ENCODE measurements at places on chromosomes 11 and 22.

GRCh38 chr11:64232182-64232966 lies 2.0 kb upstream of the VEGFB start:
- DNase-seq = no peak

GRCh38 chr11:119666061-119666460 lies 62.9 kb downstream of the NECTIN1 start:
- no peak for DNase-seq

DNA sequence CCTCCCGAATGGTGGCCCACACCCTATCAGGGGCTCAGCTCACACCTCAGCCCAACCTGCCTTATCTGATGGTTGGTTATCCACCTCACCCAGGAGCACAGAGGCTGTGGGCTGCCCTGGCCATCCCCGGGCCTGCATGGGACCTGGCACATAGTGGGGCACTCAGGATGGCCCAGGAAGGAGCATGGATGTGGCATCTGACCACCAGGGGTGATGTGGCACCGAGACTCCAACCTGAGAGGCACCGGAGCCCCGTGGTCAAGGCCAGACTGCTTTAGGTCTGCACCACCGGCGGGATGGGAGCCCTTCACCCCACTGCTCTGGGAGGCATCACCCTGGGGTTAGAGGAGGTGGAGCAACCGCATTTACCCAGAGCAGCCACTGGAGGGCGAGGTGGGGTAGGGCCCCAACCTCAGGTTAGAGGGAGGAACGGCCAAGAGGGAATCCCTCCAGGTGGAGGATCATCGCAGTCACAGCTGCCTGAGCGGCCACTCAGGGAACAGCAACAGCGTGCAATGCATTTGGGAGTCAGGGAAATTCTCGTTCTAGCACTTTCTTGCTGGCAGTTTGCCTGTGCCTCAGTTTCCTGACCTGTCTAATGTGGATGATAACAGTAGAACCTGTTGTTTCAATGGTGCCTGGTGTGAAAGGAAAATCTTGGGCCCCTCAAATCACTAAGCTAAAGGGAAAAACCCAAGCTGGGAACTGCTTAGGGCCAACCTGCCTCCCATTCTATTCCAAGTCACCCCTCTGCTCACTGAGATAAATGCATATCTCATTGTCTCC lies 52.9 kb upstream of the CARS1 start:
- peak; percentile 61 for DNase-seq

GRCh38 chr11:62984451-62984991 lies at the start of gene SLC22A6:
Gene SLC22A6, minus strand, starts transcription at chr11:62984967. Its CDS starts 277 bp downstream, at chr11:62984690.
- DNase-seq = no peak

- DNase-seq = no peak
These were observed 28.9 kb upstream of the ZBED5 start for GRCh38 chr11:10886652-10887250.

DNA sequence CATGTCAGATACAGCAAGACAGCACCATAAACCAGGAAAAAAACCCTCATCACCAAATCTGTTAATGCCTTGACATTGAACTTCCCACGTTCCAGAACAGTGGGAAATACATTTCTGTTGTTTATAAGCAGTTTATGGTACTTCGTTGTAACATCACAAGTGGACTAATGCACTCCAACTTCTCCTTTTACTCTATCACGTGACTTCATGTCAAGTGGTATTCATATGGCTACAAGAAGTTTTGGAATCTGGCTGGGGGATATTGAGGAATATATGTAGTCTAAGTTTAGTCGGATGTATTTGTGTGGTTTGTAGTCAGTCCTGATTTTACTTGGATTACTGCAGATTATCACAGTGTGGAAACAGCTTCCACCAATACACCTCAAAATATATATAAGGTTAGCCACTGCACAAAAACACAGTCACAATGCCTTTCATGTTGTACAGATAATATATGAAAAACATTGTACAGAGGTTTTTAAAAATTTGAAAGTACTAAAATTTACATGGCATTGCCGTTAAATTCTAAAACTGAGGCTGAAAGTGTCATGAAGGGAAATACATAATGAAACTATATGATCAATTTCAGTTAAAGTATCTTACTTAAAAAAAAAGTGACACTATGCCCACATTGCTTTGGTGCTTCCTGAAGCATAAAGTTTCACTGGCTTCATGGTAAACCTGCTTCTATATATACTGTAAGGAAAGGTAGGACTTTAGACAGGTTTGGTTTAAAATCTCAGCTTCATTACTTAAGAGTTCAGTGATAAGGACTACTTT lies 134.1 kb downstream of the CASP12 start:
- no peak for DNase-seq

GRCh38 chr11:116513894-116514293 lies 258.9 kb downstream of the BUD13 start:
- peak; percentile 30 for DNase-seq

GRCh38 chr22:33447733-33448132 lies 389.6 kb upstream of the SYN3 start:
- DNase-seq = no peak

DNA sequence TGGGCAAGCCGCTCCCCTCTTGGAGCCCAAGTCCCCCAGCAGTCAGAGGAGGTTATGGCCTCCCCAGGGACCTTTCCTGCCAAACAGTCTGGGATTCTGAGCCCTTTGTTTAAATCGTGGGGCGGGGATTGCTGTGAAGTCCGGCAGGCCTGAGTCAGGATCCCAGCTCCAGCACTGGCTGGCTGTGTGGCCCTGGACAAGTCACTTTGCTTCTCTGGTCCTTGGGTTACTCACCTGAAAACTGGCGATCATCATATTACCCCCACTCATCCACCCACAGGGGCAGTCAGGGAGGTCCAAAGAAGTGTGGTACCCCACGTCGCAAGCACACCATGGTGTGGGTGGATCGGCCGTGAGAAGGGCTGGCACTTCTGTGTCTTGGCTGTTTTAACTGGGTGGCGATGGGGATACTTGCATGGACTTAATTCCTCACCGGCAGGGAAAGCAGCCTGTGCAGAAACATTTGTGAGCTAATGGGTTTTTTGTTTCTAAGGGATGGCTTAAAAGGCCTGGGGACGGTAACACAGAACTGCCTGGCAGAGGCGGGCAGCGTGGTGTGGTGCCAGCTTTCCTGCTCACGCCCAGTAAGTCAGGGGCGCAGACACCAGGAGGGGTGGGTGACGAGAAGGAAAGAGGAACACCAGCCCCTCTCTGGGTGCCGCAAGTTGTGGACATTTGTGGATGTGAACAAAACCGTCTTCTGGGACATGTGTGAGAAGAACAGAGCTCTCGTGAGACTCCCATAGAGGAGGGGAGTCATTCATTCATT lies 31.6 kb upstream of the PRR5 start:
- no peak for DNase-seq

DNA sequence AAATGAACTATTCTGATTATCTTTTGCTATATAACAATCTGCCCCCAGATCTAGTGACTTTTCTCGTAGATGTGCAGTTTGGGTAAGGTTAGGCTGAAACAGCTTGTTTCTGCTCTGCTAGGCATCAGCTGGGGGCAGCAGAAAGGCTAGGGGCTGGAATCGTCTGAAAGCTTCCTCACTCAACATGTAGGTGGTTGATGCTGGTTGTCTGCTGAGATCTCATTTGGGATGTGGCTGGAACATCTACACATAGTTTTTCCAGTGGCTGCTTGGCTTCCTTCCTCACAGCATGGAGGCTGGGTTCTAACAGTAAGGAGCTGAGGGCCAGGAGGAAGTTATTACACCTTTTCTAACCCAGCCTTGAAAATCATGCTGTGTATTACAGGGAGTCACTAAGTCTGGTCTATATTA lies 30.2 kb downstream of the USP47 start:
- DNase-seq = no peak

- no peak for DNase-seq
These were observed 22.3 kb upstream of the GRK3 start for GRCh38 chr22:25542191-25542590.

DNA sequence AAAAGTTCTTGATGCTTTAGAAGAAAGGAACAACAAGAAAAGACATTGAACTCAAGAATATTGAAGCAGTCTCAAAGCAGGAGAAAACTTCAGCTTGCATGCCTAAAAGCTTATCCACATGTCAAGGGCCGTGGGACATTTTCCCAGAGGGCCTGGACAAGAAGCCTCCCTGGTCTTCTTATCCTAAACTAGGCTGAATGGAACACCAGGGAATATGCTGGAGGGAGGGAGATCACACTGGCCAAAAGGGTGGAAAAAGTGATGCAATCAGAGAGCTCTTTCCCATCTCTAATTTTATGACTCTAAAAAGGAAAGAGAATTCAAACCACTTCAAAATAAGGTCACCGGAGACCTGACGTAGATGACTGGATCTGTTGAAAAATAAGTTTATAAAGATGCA lies 107.2 kb downstream of the MPPED2 start:
- DNase-seq = no peak

DNA sequence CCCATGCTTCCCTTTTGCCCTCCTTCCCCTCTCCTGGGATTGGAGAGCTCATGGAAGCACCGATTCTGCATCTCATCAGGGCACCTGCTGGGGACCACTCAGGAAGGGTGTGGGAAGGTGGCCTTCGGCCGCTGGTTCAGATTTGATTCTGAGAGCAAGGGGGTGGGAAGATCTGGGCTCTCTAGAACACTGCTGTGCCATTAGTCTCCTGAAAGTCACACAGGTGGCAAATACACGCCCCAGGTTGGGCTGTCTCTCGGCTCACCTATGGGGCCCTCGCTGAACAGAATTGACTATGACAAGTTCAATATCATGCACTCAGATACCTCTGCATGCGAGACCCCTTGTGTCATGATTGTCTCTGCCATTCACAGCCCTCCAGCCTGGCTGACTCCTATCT lies 12.8 kb upstream of the APOBEC3A start:
- DNase-seq = no peak

DNA sequence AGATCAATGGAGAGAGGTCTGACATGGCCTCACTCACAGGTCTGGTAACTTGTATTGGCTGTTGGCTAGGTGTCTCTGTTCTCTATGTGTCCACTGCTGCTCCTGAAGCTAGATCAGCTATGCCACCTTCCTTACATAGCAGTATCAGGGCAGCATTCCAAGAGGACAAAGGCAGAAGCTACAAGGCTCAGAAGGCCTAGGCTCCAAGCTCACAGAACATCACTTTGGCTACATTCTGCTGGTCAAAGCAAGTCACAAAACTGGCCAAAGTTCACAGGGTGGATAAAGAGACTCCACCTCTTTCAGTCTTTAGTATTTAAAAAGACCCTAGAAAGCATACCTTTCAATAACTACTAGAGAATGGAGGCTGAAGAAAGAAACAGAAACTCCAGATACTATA lies 4.1 kb downstream of the SLC5A12 start:
- DNase-seq = no peak

GRCh38 chr11:134987223-134987768 lies 575.3 kb upstream of the B3GAT1 start:
- no peak for DNase-seq

- DNase-seq = no peak
These were observed 22.2 kb downstream of the MRGPRG start for GRCh38 chr11:3196161-3197043.

All from activated naive CD8-positive, alpha-beta T cell treated with anti-CD3 and anti-CD28 coated beads, Interleukin-2, amount 50 U/mL, for 24 hours (primary cell).